ENCODE measurements at places on chromosomes 4 and X.

- DNase-seq = no peak
Observed at GRCh38 chr4:102319594-102319993, 25.7 kb downstream of the SLC39A8 start.

GRCh38 chrX:72714478-72714916 is 391 bp upstream of the PHKA1 start:
- peak; percentile 52 for DNase-seq

DNA sequence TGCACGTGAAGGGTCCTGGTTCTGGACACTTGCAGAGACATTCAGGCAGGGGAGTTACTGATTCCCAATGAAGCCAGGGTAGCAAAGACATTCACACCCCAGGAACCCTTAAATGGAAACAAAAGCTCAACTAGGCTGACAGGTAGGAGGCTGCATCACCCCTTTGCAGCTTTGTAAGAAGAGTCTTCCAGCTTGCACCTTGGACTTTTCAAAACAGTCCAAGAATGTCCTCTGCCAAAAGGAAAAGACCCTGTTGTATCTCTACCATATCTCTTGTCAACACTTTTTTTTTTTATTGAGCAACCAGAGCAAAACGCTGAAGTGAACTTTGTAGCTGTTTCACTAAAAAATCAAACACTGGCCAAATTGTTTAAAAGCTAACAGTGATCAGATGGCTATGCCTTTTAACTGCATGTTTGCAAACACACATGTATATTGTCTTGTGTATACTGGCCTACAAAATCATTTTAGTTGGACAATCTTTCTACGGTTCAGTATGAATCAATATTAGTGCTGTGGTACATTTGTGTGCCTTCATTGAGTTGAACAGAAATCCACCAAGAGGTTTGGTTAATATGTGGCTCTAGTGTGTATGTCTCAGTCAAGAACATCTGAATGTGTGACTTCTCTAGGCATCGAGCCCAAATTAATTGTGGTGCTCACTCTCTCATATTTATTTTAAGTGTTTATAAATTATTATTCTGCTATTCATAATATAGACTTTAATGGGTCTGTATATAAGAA is 18.5 kb upstream of the WWC2 start:
- DNase-seq = no peak

DNA sequence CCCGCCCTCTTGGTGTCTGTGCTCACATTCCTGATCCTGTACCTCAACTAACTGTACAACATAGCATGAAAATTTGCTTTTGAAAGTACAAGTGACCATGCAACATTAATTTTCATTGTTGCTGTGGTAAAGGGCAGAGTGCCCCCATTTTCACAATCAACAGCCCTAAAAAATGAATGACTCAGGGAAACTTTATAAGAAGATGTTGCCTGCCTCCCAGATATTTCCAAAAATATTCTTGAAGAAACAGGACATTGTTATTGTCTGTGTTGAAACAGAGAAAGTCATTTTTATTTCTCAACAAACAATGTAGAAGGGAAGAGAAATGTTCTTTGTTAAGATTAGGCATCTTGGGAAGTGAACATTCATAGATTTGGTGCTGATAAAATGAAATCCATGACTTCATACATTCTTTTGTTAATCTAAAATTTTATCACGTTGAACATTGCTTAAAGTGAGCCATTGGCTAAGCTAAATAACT is 113.9 kb upstream of the ANXA3 start:
- no peak for DNase-seq

- DNase-seq = no peak
Observed at GRCh38 chrX:150869450-150869849, 29.0 kb downstream of the CD99L2 start.

GRCh38 chr4:121462660-121463261 is 81.9 kb upstream of the QRFPR start:
- peak; percentile 44 for DNase-seq

DNA sequence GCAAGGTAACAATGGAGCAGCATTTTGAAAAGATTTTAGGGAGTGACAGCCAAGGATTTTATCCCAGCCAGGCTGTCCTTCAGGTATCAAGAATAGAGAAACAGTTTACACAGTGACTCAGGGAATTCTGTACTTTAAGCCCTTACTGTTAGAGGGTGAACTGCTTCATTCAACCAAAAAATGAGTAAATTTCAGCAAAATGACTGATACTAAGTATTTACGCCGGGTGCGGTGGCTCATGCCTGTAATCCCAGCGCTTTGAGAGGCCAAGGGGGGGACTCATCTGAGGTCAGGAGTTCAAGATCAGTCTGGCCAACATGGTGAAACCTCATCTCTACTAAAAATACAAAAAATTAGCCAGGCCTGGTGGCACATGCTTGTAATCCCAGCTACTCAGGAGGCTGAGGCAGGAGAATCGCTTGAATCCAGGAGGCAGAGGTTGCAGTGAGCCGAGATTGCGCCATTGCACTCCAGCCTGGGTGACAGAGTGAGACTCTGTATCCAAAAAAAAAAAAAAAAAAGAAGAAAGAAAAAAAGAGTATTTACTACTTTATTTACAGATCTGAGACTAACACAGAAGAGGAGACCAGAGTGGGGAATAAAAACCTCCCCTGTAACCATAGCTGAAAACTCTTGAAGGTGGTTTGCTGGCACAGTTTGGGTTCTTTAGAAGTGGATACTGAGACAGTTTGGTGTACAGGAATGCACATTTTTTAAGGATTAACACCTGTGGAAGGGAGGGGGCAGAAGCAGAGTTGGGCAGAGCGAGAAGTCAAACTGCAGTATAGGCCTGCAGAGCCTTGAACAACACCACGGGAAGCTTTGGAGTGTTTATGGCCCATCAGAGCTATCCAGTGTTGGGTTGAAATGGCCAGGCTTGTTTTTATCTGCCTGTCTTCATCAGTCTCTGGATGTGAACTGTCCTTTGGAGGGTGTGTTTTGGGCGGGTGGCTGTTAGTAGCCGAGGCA is 40.5 kb downstream of the TMEM131L start:
- no peak for DNase-seq

GRCh38 chrX:100649550-100650356 is 5.8 kb downstream of the SRPX2 start:
- DNase-seq = peak; percentile 94

DNA sequence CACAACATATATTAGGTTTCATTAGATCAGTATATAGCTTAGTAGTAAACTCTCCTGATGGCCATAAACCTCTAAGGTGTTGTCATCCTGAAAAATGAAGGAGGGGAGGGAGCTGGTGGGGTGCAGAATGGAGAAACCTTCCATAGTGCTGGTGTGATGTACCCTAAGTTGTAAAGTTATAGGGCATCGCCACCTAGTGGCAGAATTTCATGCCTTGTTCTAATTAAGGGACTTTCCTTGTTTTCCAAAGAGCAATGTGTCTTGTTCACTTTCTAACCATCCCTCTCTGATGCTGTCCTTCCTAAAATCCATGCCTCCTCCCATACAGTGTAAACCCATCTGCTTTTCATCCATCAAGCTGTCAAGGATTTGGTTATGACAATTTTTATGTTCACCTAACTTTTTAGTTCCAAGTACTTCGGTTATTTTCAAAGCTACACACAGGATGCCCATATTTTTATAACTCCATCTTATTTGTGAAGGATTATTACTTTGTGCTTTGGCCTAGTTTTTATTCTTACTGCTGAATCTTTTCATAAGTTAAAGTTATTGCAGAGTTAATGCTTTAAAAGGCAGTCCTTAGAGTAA is 4.5 kb downstream of the NBDY start:
- DNase-seq = peak; percentile 50

GRCh38 chrX:39504227-39504626 is 593.5 kb downstream of the BCOR start:
- DNase-seq = no peak

GRCh38 chr4:855880-856224 is 29.9 kb upstream of the CPLX1 start:
- DNase-seq = no peak

- DNase-seq = no peak
Observed at GRCh38 chrX:133685822-133686221, 270.5 kb upstream of the GPC4 start.

- peak; percentile 42 for DNase-seq
Observed at GRCh38 chr4:184534511-184535391, 60.4 kb upstream of the IRF2 start.

DNA sequence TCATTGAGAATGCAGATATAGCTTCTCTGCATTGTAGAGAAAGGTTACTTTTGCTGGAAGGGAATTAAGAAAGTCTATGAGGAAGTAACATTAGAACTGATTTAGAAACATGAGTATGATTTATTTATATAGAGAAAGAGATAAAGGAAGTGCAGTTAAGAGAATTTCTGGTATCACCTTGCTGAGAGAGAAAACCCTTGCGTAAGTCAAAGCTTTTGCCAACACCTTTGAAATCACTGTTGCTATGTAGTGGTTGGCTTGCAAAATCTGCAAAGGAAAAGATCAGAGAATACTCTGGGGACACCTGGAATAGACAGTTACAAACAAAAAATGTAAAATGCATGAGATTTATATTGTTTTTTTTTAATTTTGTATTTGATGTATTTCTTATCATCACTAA is 137.3 kb upstream of the RXFP1 start:
- DNase-seq = no peak

DNA sequence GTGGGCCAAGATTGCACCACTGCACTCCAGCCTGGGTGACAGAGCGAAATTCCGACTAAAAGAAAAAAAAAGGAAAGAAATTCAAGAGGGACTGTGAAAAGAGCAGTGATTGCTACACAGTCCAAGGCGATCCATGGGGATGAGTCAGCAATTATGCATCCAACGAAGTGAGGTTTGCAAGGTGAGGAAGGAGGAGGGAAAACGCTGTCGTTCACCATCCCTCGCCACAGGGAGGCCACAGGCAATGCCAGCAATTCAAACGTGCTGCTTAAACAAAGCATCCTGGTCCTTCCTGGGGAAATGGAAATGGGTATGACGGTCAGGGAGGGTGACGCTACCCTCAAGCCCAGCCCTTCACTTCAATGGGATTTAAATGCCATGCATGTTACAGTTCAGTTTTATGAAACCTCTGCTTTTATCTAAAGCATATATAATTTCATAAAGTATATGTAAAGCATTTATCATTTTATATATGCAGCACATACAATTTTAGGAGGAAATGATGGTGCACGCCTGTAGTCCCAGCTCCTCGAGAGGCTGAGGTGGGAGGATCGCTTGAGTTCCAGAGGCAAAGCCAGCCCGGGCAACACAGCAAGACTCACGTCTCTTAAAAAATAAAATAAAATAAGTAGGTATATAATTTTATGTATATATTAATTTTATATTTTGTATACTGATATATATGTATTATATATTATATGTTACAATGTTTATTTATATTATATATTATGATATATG is 108.7 kb downstream of the DHRSX start:
- DNase-seq = peak; percentile 90

DNA sequence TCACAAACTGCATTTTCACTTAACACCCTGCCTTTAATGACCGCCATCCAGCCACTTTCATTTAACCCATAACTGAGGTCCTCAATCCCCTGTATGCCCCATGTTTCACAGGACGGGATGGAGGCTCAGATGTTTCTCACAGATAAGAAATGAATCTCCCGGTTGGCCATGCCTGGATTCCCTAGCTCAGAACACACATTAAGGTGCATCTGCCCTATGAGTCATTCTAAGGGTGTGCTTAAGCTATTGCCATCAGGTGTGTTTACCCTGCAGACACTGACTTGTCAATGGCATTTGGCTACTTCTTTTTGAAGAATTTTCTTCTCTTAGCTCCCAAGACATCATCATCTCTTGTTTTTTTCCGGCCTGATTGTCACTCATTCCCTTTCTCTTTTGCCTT is 222.6 kb upstream of the SMIM31 start:
- DNase-seq = no peak

DNA sequence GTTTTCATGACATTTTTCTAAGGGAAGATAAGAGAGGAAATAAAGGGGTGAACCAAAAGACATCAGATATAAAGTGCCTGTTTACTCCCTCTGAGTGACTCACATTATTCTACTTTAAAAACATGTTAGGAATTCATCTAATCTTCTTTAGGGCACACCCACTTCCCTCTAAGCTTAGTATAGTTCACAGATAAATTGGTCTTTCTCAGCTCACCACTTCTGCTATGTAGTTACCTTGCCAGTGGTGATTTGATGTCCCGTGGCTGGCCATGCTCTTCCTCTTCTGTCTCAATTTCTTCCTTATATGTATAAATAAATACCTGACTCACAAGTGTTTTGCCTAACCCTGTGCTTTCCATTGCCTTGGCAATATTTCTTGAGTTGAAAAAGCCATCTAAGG is 96.8 kb downstream of the PDLIM5 start:
- DNase-seq = peak; percentile 80

DNA sequence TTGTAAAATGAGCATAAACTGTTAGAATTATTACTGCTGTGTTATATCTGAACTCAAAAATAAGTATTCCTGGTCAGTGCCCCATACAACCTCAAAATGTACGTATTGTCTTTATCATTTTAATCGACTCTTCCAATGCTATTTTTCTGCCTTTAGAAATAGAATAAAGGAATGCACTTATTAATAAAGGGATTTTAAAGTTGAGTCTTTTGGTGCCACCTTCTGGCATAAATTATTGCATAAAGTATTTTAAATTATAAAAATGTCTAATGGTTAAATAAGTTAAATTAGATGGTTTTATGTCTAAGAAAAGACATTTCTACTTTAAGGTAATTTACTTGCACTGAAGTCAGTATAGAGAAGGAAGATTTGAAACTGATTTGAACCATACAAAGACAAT is 424.0 kb upstream of the NDST4 start:
- DNase-seq = no peak
